Fibroblast of skin of scalp (primary cell): ENCODE measurements at places on chromosomes 1 and 21.
A peak's percentile ranks its signal among the peaks of the same experiment; 100 is the strongest.

GRCh38 chr1:92749024-92749634, 35.8 kb downstream of the EVI5 start:
- peak; percentile 67 for DNase-seq

DNA sequence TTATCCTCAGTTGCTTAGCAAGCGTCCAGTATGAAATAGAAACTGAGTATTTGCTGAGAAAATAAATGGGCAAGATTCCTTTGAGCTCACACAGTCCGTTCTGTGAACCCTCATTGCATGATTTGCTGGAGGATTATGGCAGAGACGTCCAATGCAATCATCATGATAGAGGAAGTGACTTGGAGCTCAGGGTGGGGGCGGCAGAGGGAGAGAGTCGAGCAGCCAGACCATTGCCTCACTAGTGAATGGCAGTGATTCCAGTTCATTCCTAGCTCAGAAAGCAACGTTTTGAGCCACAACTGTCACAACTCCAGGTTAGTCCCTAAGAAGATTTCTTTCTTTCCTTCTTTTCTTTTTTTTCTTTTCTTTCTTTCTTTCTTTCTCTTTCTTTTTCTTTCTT, 27.5 kb upstream of the COL9A2 start:
- peak; percentile 46 for DNase-seq

- DNase-seq, result no peak
Observed at GRCh38 chr1:166136222-166136621, 30.6 kb downstream of the FAM78B start.

GRCh38 chr1:220918285-220918951, 39.2 kb downstream of the HLX start:
- DNase-seq, result no peak

GRCh38 chr1:40281853-40282252, 23.8 kb downstream of the ZMPSTE24 start:
- no peak for DNase-seq

DNA sequence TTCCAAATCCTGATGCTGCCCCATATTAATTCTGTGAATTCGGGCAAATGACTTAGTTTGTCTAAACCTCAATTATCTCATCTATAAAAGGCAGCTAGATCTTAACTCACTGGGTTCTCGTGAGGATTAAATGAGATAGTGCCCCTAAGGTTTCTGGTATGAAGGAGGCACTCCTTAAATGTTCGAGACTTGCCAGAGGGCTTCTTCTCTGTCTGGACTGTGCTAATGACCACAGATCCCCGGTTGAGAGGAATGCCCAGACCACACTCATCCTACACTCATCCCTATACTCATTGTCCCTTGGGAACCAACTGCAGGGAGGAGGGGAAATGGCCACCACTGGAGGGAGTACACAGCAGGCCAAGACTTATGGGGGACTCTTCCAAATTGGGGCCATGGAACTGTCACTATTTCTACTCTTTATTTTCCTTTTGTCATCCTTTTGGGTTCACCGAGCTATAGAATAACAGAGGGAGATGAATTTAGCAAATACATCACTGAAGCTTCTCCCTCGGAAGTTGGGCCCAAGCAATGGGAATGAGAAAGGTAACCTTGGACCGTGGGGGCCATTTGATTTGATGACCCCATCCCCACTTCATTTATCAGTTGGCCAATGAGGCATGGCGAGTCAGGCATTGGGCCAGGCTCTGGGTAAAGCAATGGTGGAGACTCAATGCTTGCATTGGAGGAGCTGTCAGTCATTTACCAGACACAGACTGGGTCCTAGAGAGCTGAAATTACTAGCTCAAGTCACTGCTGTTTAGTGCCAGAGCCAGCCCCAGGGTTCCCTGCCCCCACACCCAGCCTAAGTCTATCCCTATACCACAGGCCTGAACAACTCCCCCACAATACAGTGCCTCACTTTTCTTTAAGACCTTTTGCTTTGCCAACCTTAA, 5.1 kb downstream of the ATF3 start:
- DNase-seq, result peak; percentile 90

- no peak for DNase-seq
Observed at GRCh38 chr1:60965280-60965854, 117.0 kb upstream of the NFIA start.

GRCh38 chr1:47987601-47988000, 9.6 kb downstream of the TRABD2B start:
- DNase-seq, result no peak

GRCh38 chr1:34404804-34405203, 228.1 kb downstream of the C1orf94 start:
- DNase-seq, result no peak

DNA sequence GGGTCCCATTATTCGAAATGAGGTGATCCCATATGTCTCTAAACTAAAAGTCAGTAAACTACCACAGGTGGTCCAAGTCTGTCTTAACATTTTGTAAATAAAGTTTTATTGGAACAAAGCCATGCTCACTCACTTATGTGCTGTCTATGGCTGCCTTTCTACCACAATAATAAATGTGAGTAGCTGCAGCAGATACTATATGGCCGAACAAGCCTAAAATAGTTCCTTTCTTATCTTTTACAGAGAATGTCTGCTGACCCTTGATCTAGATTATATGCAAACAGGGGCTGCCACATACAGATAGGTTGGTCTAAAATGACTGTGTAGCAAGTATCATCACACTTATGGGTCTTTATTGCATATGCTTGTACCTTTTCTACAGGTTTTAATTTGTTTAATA, 140.0 kb downstream of the VAV3 start:
- no peak for DNase-seq

DNA sequence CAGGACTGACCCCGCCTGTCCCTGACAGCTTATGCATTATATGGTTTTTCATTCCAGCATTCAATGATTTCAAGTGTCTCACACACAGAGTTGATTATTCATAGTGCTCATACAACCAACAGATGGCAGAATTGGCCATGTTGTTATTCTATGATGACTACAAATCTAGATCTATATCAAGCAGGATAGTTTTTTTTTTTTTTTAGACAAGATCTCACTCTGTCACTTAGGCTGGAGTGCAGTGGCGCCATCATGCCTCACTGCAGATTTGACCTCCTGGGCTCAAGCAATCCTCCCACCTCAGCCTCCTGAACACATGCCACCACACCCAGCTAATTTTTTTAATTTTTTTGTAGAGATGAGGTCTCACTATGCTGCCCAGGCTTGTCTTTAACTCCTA, 40.1 kb upstream of the LRRC8D start:
- DNase-seq, result peak; percentile 57

DNA sequence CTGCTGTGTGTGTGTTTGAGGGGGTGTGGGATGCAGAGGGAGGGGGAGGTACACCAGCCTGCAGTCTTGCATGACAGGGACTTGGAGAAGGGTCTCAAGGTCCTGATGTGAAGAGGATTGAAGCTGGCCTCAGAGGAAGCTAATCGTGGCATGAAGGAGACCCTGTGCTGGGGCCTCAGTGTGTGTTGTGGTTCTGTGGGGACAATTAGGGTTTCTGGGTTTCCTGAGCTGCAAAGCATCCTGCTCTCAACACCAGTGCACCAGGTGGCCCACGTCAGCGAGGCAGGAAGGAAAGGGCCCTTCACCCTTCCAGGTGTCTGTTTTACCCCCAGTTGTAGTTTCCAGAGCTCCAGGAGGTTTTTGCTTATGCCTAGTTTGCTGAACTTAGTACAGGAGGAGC, 52.8 kb downstream of the TENT5C start:
- no peak for DNase-seq

GRCh38 chr21:44711327-44712202, at the start of gene TSPEAR:
Gene TSPEAR (minus strand): TSS chr21:44711572. CDS start chr21:44711514, 58 bp downstream.
- DNase-seq, result no peak

- no peak for DNase-seq
Observed at GRCh38 chr1:12255913-12256312, 26.1 kb downstream of the VPS13D start.

GRCh38 chr21:41507521-41508414, at the start of gene TMPRSS2:
Gene TMPRSS2 (minus strand): TSS chr21:41508158. CDS start chr21:41498133, 10,025 bp downstream.
- DNase-seq, result no peak

DNA sequence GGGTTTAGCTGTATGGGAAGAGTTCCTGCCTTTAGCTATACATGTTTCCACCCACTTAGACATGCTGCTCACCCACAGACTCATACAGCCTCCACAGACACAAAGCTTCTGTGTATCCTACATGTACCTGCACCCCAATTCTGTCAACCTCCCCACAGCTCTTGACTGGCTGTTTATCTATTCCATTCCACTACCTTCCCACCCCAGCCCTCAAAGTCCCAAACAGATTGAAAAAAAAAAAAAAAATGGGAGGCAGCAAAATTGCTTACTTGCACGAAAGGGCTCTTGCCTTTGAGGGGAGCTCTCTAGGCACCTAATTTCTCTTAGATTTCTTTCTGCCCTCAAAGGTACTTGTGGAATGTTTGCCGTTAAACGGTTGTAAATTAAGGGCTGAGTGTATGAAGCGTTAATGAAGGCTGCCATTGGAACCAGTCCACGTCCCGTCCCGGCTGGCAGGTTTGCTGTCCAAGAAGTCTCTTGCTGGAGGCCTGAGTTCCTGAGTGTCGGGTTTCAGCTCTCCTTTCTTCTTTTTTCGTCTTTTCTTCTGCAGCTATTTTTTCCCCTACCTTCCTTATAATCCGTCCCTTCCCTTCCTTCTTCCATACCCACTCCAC, 43.6 kb downstream of the PBX1 start:
- no peak for DNase-seq

- peak; percentile 93 for DNase-seq
Observed at GRCh38 chr21:42056996-42057689, 14.0 kb upstream of the UMODL1 start.

GRCh38 chr1:117832453-117832852, 97.0 kb downstream of the GDAP2 start:
- DNase-seq, result no peak

DNA sequence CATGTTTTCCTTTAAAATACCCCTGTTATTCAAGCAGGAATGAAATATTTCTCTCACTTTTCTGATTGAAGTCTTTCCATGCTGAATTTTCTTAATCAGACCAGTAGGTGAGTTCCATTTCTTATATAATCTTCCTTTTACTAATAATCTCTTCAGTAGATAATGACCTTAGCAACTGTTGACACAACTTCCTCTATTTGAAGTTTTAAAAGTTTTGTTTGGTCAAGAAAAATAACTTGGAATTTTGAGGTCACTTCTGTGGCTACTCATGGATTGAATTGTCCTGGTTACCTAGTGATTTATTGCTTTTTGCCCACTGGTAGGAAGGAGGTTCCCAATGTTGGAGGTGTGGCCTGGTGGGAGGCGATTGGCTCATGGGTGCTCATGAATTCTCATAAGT, 70.6 kb upstream of the PAXBP1 start:
- no peak for DNase-seq

GRCh38 chr1:224623743-224624333, 7.7 kb downstream of the CNIH3 start:
- DNase-seq, result peak; percentile 92

- no peak for DNase-seq
Observed at GRCh38 chr1:116908266-116908665, 1.4 kb upstream of the PTGFRN start.

DNA sequence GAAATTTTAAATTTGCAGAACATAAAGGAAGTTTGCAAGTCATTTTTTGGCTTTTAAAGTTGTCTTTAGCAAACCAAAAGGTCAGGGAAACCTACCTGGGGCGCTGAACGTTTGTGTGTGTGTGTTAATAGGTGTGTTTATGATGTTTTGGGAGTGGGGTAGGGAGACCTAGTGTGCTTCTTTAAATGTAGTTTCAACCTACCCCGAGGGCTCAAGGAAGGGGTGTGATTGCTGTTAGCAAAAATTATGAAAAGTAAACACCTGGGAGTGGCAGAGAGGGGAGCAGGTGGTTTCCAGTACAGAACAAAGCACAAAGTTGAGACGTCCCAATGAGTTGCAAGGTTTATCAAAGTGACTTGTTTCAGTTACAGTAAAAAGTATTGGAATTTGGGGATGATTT, 58.7 kb upstream of the WDR26 start:
- DNase-seq, result no peak

DNA sequence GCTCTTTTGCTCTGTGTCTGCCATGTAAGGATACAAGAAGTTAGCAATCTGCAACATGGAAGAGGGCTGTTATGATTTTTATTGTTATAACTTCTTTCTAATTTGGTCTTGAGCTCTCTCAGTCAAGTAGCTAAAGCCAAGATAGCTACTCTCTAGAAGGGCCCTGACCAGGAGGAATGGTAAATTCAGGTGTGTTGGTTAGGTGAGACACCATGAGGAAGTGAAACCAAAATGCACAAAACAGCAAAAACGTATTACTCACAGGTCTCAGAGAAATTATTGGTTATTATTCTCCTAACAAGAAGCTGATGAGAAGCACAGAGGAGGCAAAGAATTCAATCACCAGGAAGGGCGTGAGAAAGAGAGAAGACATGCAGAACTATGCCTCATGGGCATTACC, 51.8 kb upstream of the INSL5 start:
- DNase-seq, result no peak

GRCh38 chr1:93194231-93194990, 13.9 kb downstream of the CCDC18 start:
- no peak for DNase-seq

- DNase-seq, result peak; percentile 74
Observed at GRCh38 chr1:234933475-234933874, 195.2 kb downstream of the TOMM20 start.

DNA sequence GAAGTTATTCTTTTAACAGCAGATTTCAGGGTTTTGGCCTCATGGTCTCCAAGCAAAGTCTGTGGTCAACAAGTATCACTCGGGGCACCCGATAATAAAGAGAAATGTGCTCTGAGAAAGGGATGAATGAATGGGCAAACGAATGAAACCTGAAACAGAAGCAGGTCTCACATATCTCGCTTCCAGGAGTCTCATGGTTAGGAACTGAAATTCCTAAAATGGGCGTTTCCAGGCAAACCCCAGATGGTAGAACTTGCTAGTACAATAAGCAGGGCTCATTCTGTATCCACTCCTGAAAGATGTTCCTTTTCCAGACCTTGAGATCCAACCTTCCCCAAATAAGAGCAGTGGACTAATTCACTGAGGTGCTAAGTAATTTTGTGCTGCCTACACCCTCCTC, 87.2 kb downstream of the LAMC2 start:
- DNase-seq, result peak; percentile 36

- no peak for DNase-seq
Observed at GRCh38 chr1:6796095-6796494, 10.8 kb downstream of the CAMTA1 start.

DNA sequence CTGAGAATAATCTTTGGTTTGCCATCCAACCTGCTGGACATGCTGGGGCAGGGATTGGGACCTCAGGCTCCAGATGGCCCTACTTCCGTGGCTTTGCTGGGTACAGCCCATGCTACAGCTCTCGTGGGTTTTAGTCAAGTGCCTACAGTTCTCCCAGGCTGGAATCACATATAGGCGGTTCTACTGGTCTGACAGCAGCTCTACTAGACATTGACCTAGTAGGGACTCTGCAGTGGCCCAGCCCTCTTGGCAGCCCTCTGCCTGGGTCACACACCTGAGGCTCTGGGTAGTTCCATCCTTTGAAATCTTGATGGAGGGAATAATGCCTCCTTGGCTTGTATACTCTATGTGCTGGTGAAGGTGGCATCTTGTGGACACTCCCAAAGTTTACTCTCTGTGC, 72.2 kb downstream of the PGM1 start:
- DNase-seq, result no peak

- DNase-seq, result peak; percentile 23
Observed at GRCh38 chr1:172003766-172004530, 162.7 kb downstream of the DNM3 start.

- no peak for DNase-seq
Observed at GRCh38 chr1:27400082-27400962, 7.9 kb downstream of the GPR3 start.

- no peak for DNase-seq
Observed at GRCh38 chr1:33162141-33162540, 19.7 kb downstream of the TRIM62 start.

GRCh38 chr1:102172200-102172599, 175.5 kb upstream of the OLFM3 start:
- no peak for DNase-seq

GRCh38 chr1:204549313-204549712, 33.1 kb downstream of the MDM4 start:
- no peak for DNase-seq
